ENCODE measurements at places on chromosomes 4 and X.
A peak's percentile ranks its signal among the peaks of the same experiment; 100 is the strongest.

DNA sequence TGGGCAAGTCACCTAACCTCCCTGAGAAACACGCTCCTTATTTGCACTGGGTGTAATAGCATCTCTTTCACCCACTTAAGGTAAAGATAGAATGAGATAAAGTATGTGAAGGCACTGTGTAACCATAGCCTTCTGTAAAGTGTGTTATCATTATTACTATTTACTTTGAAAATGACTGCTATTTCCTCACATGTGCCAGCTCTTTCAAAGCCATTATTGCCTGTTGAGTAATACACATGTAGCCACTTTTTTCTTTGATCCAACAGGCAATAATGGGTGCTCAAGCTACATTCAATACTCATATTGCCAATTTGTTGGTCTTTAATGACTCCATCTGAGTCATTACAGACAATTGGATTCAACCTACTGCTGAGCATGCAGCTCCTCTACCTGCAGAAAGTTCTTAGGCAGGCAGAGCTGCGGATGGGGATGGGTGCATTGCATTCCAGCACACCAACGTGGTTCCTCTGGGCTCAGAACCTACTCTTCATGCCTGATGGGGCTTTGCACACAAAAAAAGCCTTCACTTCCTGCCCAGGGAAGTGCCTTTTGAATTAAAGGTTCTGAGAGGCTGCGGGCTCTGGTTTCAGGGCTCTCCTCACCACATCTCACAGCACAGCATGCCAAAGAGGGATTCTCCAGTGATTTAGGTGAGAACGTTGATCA, 9.7 kb downstream of the PTCHD1 start:
- no peak for DNase-seq

DNA sequence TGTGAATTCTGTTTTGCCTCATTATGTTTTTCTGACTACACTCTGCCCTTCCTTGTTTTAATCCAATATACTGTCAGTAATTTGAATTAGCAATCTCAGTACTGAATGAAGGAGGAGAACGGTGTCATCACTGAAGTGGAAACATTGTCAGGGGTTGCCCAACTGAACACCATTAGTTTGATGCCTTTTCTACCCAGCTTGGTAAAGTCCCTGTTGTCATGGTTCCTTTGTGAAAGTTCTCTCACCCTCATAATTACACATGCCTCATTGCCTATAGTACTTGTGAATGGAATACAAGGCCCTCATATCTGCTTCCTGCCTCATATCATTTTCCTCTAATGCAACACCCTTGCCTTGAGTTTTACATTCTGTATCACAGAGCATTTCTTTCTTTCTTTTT, 76.9 kb downstream of the RRAGB start:
- DNase-seq = no peak

- DNase-seq = no peak
Observed at GRCh38 chr4:26131711-26132110, 189.1 kb upstream of the RBPJ start.

GRCh38 chrX:84666086-84666485, 163.8 kb upstream of the HDX start:
- no peak for DNase-seq

GRCh38 chrX:2398064-2398656, 102.6 kb downstream of the DHRSX start:
- peak; percentile 28 for DNase-seq

DNA sequence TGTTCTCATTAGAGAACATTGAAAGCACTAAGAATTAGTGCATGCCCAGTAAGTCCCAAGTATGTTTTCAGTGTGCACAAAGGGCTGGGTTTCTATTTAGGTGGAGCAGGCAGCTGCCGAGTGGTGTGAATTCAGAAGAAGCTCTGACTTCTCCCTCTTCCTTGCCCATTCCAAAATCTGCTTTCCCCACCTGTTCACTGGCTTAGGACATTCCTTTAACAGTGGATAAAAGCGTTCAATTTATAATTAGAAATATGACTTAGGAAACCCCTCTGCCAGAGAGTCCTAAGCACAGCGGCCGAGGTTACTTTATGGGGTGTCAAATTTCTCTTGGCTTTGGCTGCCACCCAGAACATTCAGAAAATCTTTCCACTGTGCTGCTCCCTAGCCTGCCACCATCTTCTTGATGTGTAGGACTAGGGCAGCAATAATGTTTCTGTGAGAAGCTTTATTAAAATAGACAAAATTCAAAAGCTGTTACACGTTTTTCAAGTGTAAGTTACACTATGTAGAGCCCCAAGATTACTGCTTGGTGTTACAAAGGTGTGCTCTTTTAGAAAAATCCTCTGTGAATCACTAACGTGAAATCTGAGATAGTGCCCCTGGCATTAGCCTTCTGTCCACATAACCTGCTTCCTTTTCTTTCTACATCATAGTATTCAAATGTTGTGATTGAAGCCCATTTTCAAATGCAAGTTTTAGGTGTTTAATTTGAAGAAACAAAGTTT, 191.6 kb upstream of the ANKRD50 start:
- DNase-seq = peak; percentile 86

DNA sequence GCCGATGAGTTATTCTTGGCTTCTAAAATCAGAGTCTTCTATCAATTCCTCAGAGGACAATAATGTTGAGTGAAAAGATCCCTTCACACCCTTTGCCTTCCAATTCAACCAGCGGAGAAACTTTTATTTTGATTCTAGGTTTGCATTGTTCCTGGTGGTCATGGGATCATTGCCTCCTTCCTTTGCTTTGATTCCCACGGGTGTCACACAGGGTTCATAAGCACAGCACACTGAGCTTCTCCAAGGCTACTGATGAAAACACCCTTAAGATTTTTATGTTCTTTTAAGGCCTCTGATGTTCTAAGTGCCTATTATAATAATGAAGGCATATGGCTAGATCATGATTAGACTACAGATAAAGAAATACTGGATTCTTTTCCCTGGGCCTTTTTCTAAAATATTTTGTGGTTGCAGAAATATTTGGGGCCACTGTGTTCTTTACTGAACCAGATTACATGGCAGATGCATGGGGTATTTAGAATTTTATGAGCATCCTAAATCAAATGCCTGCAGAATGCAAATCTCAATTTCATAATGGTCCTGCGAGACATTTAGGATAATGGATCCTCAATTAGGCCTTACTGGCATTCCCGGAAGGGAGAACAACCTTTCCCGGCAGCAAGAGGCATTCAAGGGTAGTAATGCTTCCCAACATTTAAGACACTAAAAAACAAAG, 43.9 kb upstream of the FGFBP2 start:
- DNase-seq = no peak

- DNase-seq = no peak
Observed at GRCh38 chr4:144298519-144298918, 158.0 kb upstream of the GYPA start.

GRCh38 chrX:68409194-68409593, 24.1 kb downstream of the OPHN1 start:
- DNase-seq = no peak

- peak; percentile 48 for DNase-seq
Observed at GRCh38 chr4:142909908-142910307, 63.8 kb upstream of the INPP4B start.

GRCh38 chrX:12984603-12985319, 9.9 kb downstream of the TMSB4X start:
- DNase-seq = peak; percentile 94

DNA sequence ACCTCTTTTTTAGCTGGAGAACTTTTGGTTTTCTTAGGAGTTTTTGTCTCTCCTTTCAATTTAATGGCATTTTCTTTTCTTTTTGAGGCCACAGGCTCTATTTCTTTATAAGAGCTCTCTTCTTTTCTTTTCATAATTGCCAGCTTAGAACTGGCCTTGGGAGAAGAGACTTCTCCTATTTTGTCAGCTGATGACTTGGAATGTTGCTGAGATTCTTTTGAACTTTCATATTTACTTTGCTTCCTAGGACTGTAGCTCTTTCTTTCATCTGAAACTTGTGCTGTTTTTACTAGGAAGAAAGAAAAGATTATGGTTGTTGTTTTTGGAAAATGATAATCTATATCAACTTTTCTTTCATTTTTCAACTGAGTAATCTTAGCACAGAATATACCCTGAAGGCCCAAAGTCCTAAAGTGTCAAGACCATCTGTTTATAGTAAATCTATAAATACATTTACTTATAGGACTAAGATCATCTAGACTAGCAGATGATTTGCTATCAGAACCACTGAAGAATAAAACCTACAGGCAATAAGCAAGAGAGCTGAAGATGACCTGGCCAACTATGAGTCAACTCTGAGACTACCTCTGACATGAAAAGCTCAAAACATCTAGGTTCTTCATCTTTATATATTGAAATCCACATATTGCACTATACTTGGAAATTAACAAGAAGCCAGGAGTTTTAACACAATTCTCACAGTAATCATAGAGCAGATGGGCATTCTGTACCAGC, 45.6 kb downstream of the RFC1 start:
- DNase-seq = no peak

Measured in LHCN-M2 (cell line).